ENCODE measurements at places on chromosomes 7 and 10. TPM values are rescaled to one million over a fixed set of nuclear protein-coding genes. Genes with fewer than 3 reads are reported as not detected.

SNCG gene
- 2.8 TPM for total RNA-seq

COL17A1 gene
- not detected for total RNA-seq

TAS2R4 gene
- total RNA-seq = 16.6 TPM

ACSL5 gene
- total RNA-seq = 1.3 TPM

TAS2R41 gene
- not detected for total RNA-seq

GIMAP2 gene
- total RNA-seq = 1.9 TPM

NRAP gene
- not detected for total RNA-seq

EN2 gene
- total RNA-seq = not detected

HSPA14 gene
- total RNA-seq = 13.5 TPM

HOXA4 gene
- not detected for total RNA-seq

SLC26A4 gene
- total RNA-seq = 16.0 TPM

MACROH2A2 gene
- total RNA-seq = 34.7 TPM

ITPRID1 gene
- 5.3 TPM for total RNA-seq

PAXIP1 gene
- 23.2 TPM for total RNA-seq

POR gene
- total RNA-seq = 53.5 TPM

SLC18A3 gene
- total RNA-seq = not detected

NPFFR1 gene
- 1.3 TPM for total RNA-seq

CTAGE4 gene
- total RNA-seq = 1.6 TPM

PVRIG gene
- not detected for total RNA-seq

LRMDA gene
- total RNA-seq = 0.94 TPM

INTS1 gene
- total RNA-seq = 56.0 TPM

Data from parietal lobe (tissue), 2 donors.